Skin of body (tissue), 3 donors: ENCODE measurements at places on chromosomes 12 and 14. TPM values are rescaled to one million over a fixed set of nuclear protein-coding genes. Genes with fewer than 3 reads are reported as not detected.

GRCh38 chr14:72636094-72636493, 257.8 kb downstream of the DPF3 start:
- no peak for DNase-seq

The FGF23 gene
- total RNA-seq: not detected

- DNase-seq: peak; percentile 56
These were observed 36.1 kb downstream of the CFL2 start for GRCh38 chr14:34678306-34678705.

DNA sequence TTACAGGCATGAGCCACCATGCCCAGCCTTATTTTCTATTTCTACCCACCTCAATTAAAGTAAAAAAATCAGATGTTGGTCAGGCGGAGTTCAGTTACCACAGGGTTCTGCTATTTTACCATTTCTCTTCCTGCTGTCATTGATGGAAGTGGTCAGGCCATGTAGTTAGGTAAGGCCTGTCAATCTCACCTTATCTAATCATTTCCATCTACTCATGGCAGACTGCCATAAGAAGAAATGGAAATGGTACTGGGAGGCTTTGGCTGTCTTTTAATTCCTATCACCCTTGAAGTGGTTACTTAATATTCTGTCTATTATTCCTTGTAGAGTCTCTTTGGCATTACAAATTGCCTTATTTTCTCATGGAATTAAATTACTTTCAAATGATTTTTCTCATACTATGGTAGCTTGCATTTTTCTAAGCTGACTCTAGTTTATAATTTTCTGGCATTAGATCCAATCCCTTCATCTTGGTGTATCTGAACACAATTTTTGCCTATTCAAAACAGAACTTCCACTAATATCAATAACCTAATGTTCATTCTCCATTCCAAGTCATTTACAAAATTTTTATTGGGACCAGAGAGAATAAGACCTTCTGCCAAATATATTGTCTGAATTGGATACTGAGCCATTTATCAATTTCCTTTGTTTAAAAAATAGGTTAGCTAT, 198.7 kb downstream of the DACT1 start:
- no peak for DNase-seq

DNA sequence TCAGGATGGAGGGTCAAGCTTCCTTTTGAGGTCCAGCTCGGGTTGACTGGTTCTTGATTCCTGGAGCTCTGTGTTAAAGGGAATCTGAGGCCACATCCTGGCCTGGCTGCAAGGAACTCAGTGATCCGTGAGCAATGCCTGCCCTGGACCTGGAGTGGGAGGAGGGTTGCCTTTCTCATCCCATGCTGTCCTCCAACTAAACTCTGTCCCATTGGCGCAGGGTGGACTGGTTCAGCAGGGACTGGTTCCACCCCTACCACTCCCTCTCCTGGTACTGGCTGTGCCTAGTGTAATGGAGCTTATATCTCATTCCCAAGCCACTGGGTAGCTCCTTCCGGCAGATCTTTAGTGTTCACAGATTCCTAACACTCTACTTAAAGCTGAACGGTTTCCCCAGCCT, 3.9 kb upstream of the CMKLR1 start:
- DNase-seq: no peak

- DNase-seq: no peak
These were observed 38.1 kb upstream of the NPAS3 start for GRCh38 chr14:32900547-32900946.

- DNase-seq: no peak
These were observed 13.1 kb downstream of the CRY1 start for GRCh38 chr12:107080299-107080698.

DNA sequence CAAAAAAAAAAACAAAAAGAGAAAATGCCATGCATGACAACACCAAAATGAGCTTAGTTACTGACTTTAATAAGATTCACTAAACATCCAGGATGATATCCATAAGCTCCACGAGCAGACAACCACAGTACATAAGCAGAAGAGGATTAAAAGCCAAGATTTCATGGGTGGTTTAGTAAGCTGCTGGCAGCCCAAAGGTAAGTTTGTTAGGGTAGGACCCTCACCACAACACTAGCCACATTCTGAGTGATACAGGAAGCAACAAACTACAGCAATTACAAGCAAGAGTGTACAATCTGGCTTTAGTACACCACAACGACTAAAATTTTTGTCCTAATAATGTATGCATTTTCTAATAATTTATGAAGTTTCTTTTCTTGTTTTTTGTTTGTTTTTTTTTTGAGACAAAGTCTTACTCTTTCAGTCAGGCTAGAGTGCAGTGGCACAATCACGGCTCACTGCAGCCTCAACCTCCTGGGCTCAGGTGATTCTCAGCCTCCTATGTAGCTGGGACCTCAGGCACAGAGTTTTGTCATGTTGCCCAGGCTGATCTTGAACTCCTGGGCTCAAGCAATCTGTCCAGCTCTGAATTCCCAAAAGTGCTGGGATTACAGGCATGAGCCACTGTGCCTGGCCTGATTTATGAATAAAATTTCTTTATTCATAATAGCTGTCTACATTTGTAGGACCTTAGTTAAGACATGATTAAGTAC, 221.4 kb downstream of the MED13L start:
- DNase-seq: no peak

DNA sequence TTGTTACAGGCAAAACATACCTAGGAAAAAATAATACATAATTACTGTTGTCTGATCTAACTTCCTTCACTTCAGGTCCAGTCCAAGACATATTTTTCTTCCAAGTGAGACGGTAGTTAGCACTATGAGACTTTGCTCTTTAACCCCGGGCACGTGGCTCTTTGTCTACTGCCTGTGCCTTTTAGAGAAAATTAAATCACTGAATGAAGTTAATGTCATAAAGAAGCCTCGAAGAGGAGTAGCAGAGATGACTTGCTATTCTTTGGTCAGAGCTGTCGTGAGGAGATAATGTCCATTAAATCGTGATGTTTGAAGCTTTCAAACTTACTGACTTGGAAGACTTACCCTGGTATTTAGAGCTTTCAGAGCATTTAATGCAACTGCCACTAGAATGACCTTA, 8.7 kb downstream of the TESPA1 start:
- DNase-seq: no peak

DNA sequence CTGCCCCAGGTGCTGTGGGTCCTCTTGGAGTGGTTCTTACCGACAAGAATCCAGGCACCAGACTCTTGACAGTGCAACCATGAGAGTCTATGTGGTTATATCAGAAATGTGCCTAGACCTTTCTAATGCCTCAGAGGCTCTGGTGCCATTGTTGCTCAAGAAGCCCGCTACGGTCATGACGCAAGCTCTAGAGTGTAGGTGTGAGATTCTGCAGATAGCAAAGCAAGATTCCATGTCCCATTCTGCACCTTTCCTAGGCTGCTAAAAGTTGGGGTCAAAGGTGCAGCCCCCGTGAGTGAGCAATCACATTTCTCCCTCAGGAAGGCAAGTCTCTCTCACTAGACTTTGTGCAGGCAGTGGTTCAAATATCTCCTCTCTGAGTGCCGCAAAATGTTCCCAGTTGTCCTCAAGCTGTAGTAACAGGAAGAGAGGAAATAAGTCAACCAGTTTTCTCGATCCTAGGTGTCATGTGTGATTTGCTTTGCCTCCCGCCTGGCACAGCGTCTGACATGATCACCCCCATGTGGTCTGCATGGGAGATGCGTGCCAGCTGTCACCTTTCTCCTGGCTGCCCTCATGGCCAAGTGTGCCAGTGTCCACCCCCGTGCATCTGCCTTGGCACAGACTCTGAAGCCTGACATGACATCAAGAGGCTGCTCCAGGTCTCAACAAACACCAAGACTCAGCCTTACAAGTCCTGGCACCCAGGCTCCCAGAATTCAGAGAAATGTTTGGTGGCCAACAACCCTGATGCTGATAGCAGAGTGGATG, 122.5 kb upstream of the COCH start:
- DNase-seq: no peak

GRCh38 chr12:67940780-67941243, 48.4 kb upstream of the IFNG-AS1 start:
- DNase-seq: no peak

GRCh38 chr14:98736701-98737338, 535.2 kb downstream of the BCL11B start:
- DNase-seq: no peak

DNA sequence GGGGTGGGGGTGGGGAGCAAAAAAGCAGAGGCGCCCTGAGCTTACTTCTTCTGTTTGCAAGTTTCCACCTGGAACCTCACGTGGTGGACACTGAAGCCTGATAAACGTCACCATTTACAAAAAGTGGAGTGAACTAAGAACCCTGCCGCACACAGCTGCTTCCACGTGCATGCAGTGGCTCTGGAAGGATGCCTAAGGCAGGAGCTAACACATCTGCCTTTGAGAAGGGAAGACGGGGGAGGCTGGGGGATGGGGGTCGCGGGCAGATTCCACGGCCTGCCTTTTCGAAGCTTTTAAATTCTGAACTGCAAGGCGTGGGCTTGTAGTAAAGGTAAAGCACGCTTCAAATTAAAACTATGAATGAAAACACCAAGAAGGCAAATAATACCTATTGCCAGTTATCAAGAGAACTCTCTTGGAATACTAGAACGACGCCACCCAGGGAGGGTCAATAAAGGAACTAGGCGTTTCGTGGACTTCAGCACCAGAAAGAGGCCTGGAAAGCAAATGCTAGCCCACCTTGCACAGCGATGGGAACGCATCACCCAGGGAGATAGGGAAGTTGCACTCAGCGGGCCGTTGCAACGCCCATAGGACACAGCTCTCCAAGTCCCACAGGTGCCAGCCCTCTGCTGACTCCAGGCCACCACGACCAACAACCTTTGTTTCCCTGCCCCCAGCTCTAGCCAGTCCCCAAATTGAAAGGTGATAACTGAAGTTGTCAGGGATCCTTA, 61.8 kb downstream of the TESC start:
- DNase-seq: no peak

GRCh38 chr14:79525416-79525815, 685.9 kb downstream of the DIO2 start:
- no peak for DNase-seq

GRCh38 chr12:117072106-117072505, 27.1 kb downstream of the TESC start:
- DNase-seq: no peak

The RAB15 gene
- total RNA-seq: 3.4 TPM

GRCh38 chr14:93116676-93117200, 1.0 kb upstream of the ITPK1 start:
- no peak for DNase-seq

The SLC35F4 gene
- total RNA-seq: 0.10 TPM
